Astrocyte of the hippocampus (primary cell): ENCODE measurements at places on chromosomes 11 and 22.
A peak's percentile ranks its signal among the peaks of the same experiment; 100 is the strongest.

GRCh38 chr22:27835446-27835845 is 33.9 kb upstream of the MN1 start:
- DNase-seq: peak; percentile 79

- no peak for DNase-seq
Observed at GRCh38 chr11:117019871-117020270, 78.4 kb downstream of the SIK3 start.

GRCh38 chr11:79699246-79699645 is 258.4 kb upstream of the TENM4 start:
- DNase-seq: peak; percentile 69

- DNase-seq: peak; percentile 32
Observed at GRCh38 chr11:25860677-25861450, 471.1 kb upstream of the ANO3 start.

DNA sequence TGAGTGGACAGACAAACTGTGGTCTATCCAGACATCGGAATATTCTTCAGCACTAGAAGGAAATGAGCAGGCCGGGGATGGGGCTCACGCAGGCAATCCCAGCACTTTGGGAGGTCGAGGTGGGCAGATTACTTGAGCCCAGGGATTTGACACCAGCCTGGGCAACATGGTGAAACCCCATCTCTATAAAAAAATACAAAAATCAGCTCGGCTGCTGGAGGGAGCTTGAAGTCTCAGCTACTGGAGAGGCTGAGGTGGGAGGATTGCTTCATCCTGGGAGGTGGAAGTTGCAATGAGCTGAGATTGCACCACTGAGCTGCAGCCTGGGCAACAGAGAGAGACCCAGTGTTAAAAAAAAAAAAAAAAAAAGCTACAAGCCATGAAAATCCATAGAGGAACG is 8.0 kb upstream of the CTSD start:
- DNase-seq: no peak

DNA sequence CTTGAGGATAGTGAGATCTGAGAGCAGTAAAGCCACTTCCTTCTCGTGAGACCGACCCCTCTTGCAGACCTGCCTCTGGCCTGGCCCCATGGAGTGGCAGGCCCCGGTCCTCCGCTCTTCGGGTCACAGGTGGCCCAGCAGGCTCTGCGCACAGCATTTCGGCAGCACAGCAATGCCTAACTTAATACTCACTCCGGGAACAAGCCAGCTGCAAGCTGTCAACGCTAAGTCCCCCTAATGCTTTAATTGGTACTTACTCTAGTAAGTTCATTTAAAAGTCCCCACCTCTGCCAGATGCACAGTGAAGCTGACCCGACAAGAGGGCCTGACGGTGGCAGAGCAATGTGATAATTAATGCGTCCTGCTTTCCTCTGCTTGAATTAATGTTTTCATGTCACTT is 349.3 kb upstream of the B3GAT1 start:
- no peak for DNase-seq

GRCh38 chr11:94028436-94028835 is 7.3 kb downstream of the HEPHL1 start:
- DNase-seq: peak; percentile 46

DNA sequence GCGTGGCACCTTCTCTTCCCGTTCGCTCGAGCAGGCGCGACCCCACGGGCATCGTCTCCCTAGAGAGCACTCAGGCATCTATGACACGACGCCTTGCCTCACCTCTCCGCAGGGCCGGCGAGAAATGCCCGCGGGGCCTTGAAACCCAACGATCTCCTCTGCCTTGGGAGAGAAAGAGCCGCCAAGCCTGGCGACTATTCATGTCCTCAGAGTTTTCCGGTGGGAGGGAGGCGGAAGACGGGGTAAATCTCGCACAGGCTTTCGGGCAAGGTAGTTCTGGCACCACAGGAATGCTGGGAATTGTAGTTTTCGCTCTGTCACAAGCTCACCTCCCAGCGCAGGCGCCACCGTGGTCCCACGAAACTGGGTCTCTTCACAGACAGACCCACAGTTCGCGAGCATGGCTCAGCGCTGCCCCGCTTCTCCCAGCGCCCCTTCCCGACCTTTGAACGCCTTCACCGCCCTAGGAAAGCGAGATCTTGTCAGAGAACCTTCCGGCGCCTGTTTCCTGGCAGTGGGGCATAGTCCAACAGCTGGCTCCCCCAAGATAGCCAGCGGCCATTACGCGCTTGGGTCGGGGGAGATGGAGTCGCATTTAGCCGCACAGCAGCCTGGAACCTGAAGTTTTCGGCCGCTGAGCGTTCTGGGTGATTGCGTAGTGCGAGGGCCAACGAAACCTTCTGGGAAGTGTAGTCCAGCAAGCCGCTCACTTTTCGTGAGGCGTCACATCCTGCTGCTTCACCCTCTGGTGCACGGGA is at the start of gene CCDC90B:
TSS of gene CCDC90B (minus strand) at position 597 of the 758 bp plus-strand sequence. CDS start at position 202, 395 bp downstream.
- peak; percentile 99 for DNase-seq

DNA sequence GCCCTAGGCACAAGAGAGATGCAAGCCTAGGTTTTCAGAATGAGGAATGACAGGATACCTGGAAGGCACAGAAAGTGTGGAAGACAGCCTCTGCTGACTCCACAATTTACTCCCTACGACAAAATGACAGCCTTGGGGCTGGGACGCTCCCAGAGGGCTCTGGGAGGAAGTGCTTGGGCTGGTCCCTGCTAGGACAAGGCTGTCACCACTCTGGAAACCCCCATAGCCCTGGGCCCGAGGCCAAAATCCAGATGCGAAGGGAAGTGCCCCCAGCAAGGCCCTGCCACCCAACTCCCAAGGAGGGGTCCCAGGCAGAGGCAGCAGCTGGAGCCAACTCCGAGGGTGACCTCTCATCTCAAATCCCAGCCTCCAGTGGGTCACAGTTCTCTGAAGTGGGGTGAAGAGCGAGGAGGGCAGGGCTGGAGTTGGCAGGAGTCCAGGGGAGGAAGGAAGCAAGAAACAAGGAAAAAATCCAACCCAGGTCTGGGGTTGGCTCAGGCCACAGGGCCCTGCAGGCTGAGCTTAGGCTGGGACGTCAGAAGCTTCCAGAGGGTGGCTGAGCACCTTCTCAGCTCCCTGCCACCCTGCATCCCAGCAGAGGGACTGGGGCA is 6.3 kb upstream of the CDC42EP2 start:
- DNase-seq: no peak

GRCh38 chr11:10322830-10323792 is 18.2 kb downstream of the ADM start:
- peak; percentile 85 for DNase-seq

DNA sequence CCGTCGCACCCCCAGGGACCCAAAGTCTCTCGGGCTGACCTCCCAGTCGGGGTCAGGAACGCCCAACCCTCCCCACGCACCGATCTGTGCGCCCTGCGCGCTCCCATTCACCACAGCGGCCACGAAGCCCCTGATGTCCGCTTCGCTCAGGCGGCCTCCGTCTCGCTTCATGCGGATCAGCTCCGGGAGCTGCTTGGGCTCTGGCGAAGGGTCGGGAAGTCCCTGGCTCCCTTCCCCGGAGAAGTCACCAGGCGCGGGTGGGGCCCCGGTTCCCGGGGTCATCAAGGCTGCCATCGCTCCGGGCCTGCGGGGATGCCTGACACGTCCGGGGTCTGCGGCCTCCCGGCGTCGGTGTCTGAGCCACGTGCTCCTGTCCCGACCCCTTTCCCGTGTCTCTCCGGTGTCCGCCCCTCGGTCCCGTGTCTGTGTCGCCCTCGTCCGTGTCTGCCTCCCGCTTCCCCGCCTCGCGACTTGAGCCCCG is 356 bp downstream of the TYMP start:
- no peak for DNase-seq

DNA sequence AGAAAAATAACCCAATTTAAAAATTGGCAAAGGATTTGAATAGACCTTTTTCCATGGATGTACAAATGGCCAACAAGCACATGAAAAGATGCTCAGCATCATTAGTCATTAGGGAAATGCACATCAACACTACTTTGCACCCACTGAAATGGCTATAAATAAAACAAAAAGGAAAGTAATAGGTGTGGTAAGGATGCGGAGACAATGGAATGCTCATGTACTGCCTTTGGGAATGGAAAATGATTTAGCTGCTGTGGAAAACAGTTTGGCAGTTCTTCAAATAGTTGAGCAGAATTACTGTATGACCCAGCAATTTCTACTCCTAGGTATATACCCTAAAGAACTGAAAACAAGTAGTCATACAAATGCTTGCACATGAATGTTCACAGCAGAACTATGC is 37.4 kb downstream of the LARGE2 start:
- DNase-seq: peak; percentile 26

DNA sequence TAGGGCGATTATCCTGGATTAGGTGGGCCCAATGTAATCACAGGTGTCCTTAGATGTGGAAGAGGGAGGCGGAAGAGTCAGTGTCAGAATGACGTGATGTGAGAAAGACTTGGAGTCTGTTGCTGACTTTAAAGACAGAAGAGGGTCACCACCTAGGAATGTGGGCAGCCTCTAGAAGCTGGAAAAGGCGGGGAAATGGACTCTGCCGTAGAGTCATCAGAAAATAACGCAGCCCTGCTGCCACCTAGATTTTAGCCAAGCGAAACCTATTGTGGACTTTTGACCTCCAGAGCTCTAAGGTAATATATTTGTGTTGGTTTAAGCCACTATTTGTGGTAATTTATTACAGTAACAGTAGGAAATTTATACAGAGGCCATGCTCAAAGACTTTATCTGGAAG is 4.8 kb downstream of the DDX10 start:
- no peak for DNase-seq

GRCh38 chr11:93493252-93493897 is 49.8 kb downstream of the SMCO4 start:
- DNase-seq: no peak

GRCh38 chr22:19663821-19664355 is 50.4 kb upstream of the SEPTIN5 start:
- peak; percentile 65 for DNase-seq

- DNase-seq: no peak
Observed at GRCh38 chr11:125690006-125690405, 9.4 kb upstream of the ACRV1 start.

DNA sequence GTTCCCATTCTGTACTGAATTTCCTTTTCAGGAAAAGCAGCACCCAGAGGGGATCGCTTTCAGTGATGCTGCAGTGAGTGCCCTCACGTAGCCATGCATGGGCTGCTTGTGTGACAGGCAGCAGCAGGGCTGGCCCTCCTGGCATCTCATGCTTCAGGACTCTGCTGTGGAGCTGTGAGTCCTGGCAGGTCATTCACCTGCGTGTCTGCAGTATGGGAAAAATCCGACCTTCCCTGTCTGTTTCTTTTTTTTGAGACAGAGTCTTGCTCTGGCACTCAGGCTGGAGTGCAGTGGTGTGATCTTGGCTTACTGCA is 13.4 kb downstream of the GLB1L2 start:
- no peak for DNase-seq

GRCh38 chr11:134911514-134912180 is 499.6 kb upstream of the B3GAT1 start:
- DNase-seq: no peak

GRCh38 chr22:35739076-35739930 is 21.6 kb downstream of the APOL5 start:
- peak; percentile 16 for DNase-seq

GRCh38 chr11:59601788-59602187 is 13.8 kb downstream of the OSBP start:
- no peak for DNase-seq

DNA sequence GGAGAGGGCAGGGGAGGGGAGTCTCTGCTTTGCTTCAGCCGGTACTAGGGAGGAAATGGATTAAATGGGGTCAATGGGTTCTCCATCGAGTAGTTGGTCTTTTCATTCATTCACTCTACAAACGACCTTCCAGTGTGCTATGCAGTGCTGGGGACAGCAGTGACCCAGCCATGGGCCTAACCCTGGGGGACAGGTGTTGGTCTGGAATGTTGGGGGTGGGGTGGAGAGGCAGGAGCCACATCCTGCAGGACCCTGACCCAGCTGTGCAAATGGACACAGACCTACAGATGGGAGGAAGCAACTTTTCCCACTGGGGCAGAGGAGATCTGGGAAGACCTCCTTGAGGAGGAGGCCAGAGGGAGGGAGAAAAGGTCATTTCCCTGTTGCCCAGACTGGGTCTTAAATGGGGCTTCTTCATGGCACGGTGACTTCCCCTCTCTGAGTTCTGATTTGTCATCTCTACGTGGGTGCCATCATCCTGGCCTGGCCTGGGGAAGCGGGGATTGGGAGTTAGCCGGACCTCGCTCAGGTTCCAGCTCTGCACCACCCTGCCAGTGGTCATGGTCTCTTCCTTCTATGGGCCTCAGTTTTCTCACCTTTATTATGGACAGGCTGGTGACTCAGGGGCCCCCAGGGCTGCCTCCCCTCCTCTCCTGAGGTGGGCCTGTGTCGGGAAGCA is 2.0 kb downstream of the CYTH4 start:
- no peak for DNase-seq

DNA sequence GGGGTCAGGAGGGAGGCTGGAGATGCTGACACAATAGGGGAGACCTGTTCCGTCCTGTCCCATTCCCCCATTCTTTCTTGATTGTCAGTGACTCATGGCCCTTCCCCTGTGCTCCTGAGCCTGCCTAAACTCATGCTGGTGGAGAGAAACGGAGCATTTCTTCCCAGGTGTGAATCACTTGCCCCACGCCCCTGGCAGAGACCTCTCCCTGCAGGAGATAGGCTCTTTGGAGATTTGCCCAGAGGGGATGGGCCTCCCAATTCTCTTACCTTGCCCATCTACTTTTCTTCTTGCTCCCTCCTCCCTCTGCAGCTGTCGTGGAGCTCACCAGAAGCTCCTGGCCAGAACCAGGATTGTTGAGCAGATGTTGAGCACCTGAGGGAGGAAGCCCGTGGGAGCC is 121.9 kb upstream of the OR9Q1 start:
- DNase-seq: no peak

DNA sequence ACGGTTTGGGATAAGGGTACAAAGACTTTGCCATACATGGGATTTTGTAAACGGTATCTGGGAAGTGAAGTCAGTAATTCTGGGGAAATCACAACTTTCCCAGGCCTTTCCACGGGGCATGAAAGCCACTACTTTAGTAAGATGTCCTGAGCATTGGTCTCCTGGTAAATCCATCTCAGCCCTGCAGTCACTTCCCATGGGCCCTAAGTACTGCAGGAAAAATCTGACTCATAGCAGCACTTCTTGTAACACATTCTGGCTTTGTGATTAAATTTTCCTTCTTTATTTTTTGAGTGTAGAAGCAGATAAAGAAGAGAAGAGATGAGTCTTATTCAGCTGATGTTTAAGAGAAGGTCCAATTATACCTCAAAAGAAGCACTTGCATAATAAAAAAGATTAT is 67.6 kb downstream of the BLID start:
- DNase-seq: no peak
